ENCODE measurements at places on chromosomes 7 and 10. TPM values are rescaled to one million over a fixed set of nuclear protein-coding genes. Genes with fewer than 3 reads are reported as not detected.

Gene LRRD1
- total RNA-seq: not detected

GRCh38 chr10:87605628-87606251 is 53.9 kb upstream of the PAPSS2 start:
- no peak overlapping the region for H3K27ac ChIP-seq
- no peak overlapping the region for H3K4me3 ChIP-seq
- no peaks in the 10 kb centered on the region for H3K36me3 ChIP-seq
- H3K27me3 ChIP-seq: no peaks in the 10 kb centered on the region
- peaks cover 9% of the 10 kb centered on the region for H3K4me1 ChIP-seq

GRCh38 chr7:114943530-114943929 is 21.6 kb downstream of the MDFIC start:
- no peak overlapping the region for H3K27ac ChIP-seq
- H3K27me3 ChIP-seq: no peaks in the 10 kb centered on the region
- H3K4me3 ChIP-seq: no peak overlapping the region
- no peak for DNase-seq
- H3K4me1 ChIP-seq: no peaks in the 10 kb centered on the region

DNA sequence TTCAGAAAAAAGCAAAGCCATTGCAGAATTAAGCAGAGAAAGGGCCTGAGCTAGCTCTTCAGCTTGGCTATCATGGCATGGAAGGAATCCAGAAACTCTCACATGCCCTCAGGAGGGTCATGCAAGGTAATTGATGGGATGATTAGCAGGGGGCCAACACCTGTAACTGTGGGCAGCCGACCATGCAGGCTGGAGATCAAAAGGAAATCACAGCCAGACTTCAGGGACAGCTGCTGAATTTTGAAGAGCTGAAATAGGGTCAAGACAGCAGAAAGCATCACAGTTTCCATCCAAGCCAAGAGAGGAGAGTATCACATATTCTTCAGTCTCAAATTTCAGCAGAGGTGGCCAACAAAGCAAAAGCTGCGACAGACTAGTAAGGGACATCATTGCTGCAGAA is 239.6 kb upstream of the STEAP1 start:
- H3K27ac ChIP-seq: no peak overlapping the region
- no peak overlapping the region for H3K4me3 ChIP-seq
- DNase-seq: no peak
- H3K4me1 ChIP-seq: no peaks in the 10 kb centered on the region
- no peaks in the 10 kb centered on the region for H3K36me3 ChIP-seq
- H3K27me3 ChIP-seq: no peaks in the 10 kb centered on the region

All from upper lobe of left lung (tissue), 6 donors.